NCI-H526 (cell line): ENCODE measurements at places on chromosomes 7 and 10.

DNA sequence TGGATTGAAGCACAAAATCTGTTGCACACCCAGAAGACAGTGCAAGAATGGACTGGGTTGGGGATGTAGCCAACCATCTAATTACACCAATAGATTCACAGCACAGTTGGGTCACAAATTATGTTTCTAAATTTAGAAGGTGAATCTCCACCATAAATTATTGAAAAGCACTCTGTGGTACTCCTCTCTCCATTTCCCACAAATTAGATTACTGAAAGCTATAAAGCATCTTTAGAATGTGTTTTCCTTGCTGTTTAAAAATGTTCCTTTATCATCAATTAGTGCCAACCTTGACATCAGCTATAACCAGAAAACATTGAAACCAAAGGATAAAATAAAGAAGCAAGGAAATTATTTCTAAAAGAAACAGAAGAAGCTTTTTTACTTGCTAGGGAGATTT lies 39.9 kb upstream of the HDAC9 start:
- no peak for DNase-seq

- no peak for DNase-seq
These were observed 8.4 kb upstream of the LYZL1 start for GRCh38 chr10:29280488-29280840.

DNA sequence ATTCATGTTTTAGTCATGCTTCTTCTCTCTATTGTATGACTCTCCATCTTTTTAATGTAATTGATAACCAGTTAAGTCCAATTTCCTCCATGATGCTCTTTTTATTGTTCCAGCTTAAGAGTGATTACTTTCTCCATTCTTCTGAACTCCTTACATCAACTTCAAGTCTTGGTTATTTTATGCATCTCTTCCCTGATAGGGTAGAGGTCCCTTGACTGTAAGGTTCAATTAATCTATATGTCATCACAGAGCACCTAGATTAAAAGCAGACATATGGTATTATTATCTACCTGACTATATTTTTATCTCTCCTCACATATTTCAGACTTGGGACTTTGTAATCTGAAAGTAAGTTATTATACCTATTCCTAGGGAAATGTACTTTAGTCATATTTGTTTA lies 853.1 kb downstream of the REEP3 start:
- no peak for DNase-seq

DNA sequence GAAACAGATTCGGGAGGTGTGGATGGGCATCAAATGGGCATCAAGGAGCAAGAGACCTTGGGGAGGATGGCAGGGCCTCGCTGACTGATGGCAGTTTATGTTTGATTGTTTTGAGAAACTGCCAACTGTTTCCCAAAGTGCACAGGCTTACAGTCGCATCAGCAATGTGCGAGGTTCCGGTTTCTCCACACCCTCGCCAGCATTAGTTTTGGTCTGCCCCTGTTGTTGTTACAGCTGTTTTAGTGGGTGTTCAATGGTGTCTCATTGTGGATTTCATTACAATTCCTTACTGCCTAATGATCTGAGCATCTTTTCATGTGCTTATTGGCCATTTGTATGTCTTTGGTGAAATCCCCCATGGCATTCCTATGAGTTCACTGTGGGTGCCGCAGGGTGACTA lies 24.4 kb downstream of the AKR1E2 start:
- DNase-seq: no peak

GRCh38 chr7:157358041-157358752 lies 21.4 kb downstream of the DNAJB6 start:
- DNase-seq: no peak

GRCh38 chr10:127414024-127414423 lies 135.1 kb upstream of the NPS start:
- DNase-seq: no peak
